Activated T-cell treated with anti-CD3 and anti-CD28 coated beads, Interleukin-2, amount 50 U/mL, for 48 hours (primary cell): ENCODE measurements at places on chromosomes 6 and 20.

DNA sequence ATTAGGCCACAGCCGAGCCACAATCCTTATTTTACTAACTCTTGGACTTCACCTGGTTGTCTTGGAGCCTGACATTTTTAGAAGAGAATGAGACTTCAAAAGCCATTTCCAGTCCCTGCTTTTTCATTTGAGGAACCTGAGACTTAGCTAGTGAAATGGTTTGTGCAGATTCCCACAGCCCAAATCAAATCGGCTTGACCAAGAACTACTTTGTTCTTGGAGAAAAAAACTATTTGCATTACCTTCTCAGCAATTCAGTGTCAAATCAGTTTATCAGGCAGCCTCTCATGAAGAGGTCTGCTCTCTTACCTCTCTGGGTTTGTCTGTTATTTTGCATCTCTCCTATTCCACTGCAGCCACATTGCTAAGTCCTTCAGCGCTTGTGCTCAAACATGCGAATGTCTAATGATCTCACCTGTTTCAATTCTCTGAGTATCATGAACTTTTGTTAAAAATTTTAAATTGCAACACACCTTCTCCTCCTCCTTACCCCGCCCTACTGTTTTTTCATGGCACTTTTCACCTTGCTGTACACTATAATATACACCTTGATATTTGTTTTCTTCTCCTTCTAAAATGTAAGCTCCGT lies 573 bp upstream of the IFNGR1 start:
- DNase-seq, result no peak

- DNase-seq, result peak; percentile 3
Observed at GRCh38 chr20:47506335-47506734, 4.6 kb downstream of the NCOA3 start.

DNA sequence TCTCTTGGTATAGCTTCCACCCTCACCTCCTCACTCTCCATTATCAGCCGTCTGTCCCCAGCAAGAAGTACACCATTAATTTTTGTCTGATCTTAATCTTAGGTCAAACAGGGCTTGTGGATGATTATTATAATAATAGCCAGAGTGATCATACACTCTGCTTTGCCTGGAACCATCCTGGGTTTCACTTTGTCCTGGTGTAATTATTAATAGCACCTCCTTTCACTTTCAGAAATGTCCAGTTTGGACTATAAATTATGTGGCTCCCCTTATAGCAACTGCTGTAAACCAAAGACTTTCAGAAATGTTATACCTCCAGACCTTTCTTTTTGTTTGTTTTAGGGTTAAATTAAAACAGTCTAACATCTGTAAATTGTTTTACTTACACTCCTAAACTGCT lies 951 bp upstream of the TRIM31 start:
- no peak for DNase-seq

- no peak for DNase-seq
Observed at GRCh38 chr6:63121166-63121565, 90.1 kb upstream of the FKBP1C start.

DNA sequence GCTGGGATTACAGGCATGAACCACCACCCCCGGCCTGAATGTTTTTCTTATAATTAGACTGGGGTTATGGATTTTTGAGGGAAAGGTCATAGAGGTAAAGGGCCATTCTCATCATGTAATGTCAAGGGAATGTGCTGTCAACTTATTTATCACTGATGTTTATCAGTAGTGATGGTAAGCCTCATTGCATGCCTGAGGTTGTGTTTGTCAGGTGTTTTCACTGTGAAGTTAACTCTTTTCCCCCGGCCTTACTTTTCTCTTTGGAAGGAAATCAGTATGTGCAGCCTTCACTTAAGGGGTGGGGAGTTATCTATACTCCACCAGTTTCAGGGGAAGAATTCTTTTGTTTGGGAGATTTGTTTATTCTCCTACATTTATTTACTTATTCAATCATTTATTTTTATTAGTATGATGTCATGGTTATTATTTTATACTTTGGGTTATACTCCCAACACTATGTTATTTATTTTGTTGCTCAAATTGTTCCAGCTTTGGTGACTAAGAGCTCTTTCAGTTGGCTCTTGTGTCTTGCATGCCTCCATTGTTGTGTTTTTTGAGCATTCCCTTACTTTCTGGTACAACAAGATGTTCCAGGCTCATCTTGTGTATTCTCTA lies 2.8 kb upstream of the SLC17A5 start:
- DNase-seq, result no peak

GRCh38 chr6:6362056-6362840 lies 41.8 kb upstream of the F13A1 start:
- DNase-seq, result no peak

DNA sequence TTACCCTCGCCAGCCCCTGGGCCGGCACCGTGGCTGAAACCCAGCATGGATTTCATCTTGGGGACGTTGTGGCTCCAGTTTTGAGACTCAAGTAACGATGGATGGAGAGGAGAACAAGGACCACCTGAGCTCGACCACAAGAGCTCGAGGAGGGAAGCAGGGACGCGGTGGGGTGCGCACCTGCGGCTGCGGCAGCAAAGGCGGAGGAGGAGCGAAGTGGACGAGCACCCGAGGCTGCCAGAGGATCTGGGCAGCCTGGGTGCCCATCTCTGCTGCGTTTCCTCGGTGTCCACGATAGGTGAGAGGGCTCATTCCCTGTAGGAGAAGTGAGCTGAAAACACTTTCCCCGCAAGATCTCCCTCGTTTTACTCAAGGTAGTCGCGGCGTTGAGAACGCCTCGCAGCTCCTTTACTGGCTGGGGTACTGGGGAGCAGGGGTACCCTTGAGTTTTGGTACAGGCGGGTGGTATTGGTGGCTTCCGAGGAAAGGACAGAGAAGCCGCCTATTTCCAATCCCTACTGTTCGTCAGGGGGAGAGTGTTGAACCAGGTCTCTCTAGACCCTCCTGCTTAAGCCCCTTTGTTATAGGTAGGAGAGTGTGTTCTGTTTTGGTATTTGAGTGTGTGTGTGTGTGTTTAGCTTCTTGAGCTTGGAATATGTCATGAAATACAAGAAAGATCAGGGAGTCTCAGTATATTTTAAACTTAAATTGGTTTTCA lies 137.7 kb downstream of the TRIM27 start:
- DNase-seq, result no peak

DNA sequence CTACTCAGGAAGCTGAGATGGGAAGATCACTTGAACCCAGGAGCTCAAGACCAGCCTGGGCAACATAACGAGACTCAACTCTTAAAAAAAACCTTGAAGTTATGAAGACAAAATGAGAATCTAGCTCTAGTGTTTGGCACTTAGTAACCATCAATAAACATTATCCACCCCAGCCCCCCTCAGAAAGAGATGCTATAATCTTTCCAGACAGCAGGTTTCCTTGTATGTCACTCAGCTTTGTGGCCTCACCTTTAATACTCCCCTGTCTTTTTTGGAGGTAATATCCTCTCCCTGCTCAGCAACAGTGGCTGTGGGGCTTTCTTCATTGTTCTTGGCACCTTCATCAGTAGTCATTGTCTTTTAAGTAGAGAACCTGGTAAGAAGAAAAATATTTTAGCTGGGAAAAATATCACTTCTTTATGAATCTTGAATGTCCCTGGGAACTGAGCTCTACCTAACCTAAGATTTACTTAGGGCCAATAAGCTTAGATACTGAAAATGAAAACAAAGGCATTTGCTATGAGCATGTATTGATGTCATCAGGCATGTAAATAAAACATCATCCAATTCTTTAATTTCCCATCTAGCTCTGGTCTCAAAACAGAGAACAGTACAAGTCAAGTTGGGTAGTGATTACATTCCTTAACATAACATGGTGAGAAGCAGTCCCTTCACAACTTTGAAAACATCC lies 46.1 kb downstream of the FKBP5 start:
- DNase-seq, result no peak

DNA sequence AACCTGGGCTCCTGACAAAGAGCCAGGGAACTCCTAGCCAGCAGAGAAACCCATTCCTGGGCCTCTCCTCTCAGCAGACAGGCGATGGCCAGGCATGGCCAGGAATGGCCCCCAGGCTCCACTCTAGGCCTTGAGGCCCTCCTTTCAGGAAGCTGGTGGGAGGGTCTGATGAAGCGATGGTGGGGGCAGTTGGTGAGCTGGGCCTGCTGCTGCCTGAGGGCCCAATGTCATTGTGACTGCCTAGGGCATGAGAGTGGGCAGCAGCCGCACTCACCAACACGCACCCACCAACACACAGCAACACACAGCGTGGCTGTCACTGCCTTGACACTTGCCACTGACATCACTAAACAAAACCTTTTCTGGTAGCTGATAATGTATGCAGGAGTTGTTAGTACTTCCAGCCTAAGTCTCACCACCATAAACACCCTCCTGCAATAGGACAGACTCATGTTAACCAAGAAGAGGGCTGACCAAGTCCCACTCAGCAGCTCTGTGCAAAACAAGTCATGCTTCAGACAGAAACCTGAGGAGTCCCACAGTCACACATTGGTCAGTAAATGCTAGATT lies 69.3 kb downstream of the ABHD12 start:
- DNase-seq, result no peak

GRCh38 chr6:152922706-152923105 lies 60.1 kb downstream of the FBXO5 start:
- DNase-seq, result no peak

GRCh38 chr6:25253351-25253750 lies 25.8 kb upstream of the CARMIL1 start:
- DNase-seq, result no peak

DNA sequence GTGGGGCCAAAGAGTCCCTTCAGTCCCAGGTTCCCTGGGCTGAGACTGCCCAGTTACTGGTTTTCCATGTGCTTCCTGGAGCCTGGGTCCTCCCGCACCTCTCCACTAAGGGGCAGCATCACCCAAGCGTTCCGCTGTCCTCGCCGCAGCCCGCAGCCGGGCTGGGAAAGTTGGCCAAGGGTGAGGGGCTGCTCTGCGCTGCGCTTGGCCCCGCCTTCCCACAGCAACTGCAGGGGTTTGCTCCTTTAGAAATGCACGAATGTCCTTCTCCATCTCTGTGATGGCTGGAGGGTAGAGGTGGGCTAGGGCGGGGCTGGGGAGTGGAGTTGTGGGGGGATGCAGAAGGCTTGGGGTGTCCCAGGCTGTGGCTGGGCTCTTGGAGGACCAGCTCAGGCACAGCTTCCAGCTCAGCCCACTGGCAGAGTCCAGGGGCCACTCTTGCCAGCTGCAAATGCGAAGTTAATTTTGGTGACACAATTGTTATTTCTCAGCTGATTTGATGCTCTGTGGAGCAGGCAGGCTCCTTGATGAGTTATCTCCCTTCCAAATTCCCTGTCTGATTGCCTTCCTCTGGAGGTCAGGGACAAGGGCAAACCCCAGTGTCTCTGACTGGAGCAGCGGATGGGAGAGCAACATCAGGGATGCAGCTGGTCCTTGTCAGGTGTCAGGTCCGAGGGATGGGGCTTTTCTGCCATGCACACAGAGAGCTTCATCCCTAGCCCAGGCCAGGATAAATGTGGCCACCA lies 63.2 kb downstream of the NOL4L start:
- peak; percentile 83 for DNase-seq

- DNase-seq, result no peak
Observed at GRCh38 chr6:138592749-138593123, 93.4 kb upstream of the NHSL1 start.

DNA sequence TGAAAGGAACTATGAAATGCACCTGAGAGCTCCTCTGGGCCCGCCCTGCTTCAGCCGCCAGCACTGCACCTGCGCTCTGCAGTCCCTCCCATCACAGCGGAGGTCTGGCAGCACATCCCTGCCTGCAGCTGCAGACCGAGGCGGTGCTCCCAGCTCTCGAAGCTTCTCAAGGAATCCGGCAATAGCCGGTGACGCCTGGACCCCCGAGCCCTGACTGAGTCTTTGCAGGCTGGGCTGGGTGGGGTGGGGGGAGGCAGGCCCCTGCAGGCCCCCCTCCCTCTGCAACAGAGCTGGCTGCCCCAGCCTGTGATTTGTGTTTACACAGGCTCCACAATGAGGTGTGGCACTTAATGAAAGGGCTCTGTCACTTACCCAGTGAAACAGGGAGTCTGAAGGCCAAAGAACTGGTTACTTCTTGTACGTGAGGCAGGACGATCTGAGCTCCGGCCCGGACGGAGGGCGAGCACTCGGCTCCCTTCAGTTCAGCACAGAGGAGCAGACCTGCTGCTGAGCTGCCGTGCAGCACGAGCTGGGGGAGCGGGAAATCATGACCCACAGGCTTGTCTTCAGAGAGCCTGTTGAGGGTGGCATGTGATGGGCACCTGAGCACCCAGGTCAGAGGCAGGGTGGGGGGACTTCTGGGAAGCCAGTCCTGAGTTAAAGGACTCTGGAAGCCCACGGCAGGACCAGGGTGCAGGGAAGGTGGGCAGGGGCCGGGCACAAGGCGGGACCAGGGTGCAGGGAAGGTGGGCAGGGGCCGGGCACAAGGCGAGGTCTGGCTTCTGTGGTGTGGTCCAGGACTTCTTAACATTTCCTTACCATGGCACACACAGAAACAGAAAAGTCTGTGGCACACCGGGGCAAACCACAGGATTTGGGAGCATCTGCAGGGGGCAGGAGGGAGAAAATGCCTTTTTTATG lies 192.3 kb upstream of the THBS2 start:
- no peak for DNase-seq

DNA sequence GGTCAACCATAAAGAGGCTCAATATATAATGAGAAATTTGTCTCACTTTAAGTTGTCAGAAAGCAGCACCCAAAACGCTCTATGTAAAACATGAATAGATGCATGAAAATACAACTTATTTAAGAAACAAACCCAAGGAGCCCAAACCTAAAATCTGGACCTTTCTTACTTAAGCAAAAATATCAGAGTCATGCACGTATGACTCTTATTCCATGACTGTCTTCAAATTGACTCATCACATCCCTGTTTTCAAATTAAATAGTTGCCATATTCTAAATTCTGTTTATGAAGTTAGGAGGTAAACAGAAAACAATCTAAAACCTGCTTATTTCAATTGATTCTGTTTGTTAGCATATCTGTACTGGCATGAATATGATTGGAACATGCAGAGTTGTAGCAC lies 42.1 kb downstream of the ANKRD6 start:
- no peak for DNase-seq

DNA sequence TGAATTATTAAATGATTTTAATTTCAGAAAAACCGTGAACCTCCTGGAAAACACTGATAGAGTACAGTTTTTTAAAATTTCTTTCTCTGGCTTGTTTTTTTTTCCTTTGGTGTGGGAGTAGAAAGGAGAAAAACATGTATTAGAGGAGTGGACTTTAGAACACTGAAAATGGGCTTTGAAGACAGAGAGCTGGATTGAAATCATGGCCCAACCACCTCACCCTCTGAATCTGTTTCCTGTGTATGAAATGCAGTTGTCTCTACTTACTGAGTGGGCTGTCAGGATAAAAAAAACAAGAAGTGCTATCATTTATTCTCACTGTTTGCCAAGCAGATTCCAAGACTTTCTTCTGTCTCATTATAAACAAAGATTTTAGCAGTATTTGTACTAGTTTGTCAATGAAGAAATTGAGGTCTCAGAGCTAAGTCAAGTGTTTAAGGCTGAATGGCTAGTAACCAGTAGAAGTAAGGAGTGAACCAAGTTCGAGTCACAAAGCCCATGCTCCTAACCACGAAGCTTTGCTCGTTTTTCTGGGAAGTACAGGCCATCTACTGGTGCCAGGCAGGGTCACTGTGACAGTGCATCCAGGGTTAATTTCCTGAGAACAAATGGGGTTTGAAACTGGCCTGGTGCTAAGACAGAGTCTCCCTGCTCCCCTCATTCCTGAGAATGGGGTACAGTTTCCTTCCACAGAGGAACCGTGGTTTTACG lies 256.4 kb downstream of the TMEM242 start:
- DNase-seq, result no peak

- no peak for DNase-seq
Observed at GRCh38 chr6:151089978-151090377, 149.8 kb upstream of the AKAP12 start.
